ENCODE measurements at places on chromosomes 16 and 17. TPM values are rescaled to one million over a fixed set of nuclear protein-coding genes. Genes with fewer than 3 reads are reported as not detected.

ABCC12 gene
- total RNA-seq: not detected

CCDC154 gene
- total RNA-seq: 0.26 TPM

NATD1 gene
- total RNA-seq: 0.33 TPM

GDPD3 gene
- total RNA-seq: 3.3 TPM

PRPF8 gene
- total RNA-seq: 313 TPM

ZNF286A gene
- 20.1 TPM for total RNA-seq

GLOD4 gene
- total RNA-seq: 72.0 TPM

RBBP6 gene
- total RNA-seq: 54.0 TPM

EFNB3 gene
- total RNA-seq: not detected

CFAP20 gene
- total RNA-seq: 28.2 TPM

RTN4RL1 gene
- 0.10 TPM for total RNA-seq

GUCY2D gene
- total RNA-seq: not detected

TRIM37 gene
- total RNA-seq: 20.6 TPM

TEX14 gene
- total RNA-seq: 0.37 TPM

CTRB1 gene
- 4.4 TPM for total RNA-seq

GRAPL gene
- 32.4 TPM for total RNA-seq

LYRM9 gene
- total RNA-seq: 4.7 TPM

CLEC18C gene
- total RNA-seq: not detected

WNT9B gene
- total RNA-seq: not detected

CD300C gene
- 0.19 TPM for total RNA-seq

BRIP1 gene
- total RNA-seq: 15.0 TPM

ADAP2 gene
- total RNA-seq: 7.4 TPM

CIAPIN1 gene
- 53.3 TPM for total RNA-seq

LPCAT2 gene
- not detected for total RNA-seq

PDILT gene
- not detected for total RNA-seq

PTGES3L gene
- 0.51 TPM for total RNA-seq

ZG16 gene
- total RNA-seq: not detected

SNX20 gene
- total RNA-seq: 21.4 TPM

HOXB1 gene
- total RNA-seq: not detected

SYCE1L gene
- 4.6 TPM for total RNA-seq

CHST5 gene
- total RNA-seq: 0.19 TPM

KCNH4 gene
- total RNA-seq: 0.19 TPM

GNAO1 gene
- total RNA-seq: not detected

SPATA22 gene
- total RNA-seq: not detected

DCXR gene
- total RNA-seq: 119 TPM

All from GM12878 (cell line).